ENCODE measurements at places on chromosomes 2 and 18. TPM values are rescaled to one million over a fixed set of nuclear protein-coding genes. Genes with fewer than 3 reads are reported as not detected.

DNA sequence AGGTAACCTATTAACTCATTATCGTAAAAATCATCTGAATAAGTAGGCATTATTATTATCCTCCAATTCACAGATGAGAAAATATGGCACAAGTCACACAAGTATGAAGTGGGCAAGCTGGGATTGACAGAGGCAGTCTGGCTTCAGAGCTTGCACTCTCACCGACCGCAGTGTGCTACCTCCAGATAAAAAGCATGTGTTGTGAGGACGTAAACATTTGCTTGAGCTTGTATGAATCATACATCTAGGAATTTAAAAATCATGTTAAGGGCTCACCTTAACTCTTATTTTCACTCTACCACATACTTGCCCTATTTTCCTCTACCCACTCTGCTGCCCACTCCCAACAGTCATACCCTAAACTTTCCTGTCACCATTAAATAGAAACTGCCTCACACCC is 65.3 kb upstream of the AMMECR1L start:
- DNase-seq, result no peak

GRCh38 chr2:54499661-54500060 is 43.5 kb downstream of the SPTBN1 start:
- DNase-seq, result peak; percentile 50

DNA sequence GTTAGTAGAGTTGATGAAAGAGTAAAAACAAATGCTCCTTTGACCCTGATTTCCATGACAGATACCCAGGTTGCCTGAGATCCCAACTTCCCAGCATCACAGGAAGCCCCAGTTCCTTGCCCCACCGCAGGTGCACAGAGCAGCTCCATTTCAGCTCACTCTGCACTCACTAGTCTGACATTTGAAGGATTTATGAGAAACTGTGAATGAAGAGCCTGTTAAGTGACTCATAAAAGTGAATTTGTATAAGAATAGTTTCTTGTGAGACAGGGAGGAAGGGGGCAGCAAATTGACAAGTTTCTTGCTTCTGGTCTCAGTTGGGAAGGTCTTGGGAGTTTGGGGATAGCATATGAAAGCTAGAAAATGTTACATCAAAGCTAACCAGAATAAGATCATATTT is 248.7 kb upstream of the ATP5MC3 start:
- DNase-seq, result no peak

TGOLN2 gene
- 125 TPM for polyA plus RNA-seq

GRCh38 chr2:44181648-44182047 is 13.0 kb downstream of the PPM1B start:
- DNase-seq, result no peak

HSBP1L1 gene
- polyA plus RNA-seq, result 15.9 TPM

DNA sequence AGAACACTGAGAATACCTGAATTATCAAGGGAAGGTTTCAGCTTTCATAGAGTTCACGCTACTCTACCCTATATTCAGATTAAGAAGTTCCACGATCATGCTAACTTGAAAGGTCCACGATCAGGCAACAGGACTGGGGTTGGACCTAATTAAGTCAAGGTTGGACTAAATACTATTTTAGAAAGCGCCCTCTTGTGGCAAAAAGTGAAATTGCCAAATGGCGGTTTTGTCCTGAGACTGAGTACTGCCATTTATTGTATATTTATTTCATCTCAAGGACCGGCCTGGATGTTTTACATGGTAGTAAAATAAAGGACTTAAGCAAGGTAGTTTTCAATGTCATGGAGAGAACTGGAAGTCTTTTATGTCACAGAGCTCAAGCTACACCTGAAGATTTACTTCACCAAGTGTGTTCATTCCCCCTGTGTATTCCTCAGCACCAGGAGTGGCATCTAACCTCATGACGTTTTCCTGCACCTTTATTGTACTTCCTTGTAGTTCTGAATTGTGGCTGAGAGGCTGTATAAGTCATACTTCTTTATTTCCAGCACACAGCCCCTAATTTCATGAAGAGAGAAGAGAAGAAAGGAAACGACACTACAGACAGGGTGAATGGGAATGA is 56.8 kb downstream of the SRD5A2 start:
- no peak for DNase-seq

DNA sequence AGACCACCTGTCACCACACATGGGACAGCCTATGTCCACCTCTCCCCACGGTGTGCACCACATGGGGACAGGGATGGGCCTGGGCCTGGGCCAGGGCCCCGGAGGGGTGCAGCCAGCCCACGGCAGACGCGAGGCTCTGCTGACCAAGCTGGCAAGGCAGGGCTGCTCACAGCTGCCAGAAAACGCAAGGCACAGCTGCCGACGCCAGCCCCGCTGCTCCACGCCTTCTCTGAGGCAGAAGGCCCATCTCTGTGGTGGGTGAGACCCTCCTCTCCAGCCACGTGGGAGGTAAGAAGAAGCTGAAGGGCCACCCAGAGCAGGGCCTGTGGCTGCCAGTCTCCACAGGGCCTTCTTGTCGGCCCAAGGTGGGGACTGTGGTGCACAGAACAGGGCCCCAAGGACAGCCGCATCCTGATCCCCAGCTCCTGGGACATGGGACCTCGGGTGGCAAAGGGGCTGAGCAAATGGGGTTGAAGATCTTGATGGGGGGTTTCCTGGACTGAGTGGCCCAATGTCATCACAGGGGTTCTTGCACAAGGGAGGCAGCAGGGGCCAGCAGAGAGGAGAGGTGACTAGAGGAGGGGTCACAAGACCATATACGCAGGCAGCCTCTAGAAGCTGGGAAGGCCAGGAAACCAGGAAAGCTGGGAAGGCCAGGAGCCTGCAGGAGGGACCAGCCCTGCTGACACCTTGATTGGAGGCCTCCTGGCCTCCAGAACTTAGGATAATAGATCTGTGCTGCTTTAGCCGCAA is 72.3 kb downstream of the NDUFA10 start:
- DNase-seq, result no peak

DNA sequence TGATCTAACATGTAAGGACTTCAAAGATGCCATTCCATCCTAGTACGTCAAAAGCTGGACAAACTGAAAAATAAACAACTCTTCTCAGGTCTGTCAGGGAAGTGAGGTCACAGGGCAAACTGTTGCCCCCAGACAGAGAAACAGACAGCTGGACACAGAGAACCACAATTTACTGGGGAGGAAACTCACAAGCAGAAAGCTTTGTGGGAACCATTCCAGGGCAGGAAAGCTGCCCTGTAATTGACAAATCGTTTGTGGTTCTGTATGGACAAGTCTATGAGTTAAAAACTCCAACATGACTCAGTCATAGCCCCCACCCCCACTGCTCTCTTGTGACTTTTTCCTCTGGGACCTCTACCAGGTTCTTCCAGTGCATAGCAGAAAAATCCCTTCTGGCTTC is 28.4 kb downstream of the MCEE start:
- no peak for DNase-seq

DNA sequence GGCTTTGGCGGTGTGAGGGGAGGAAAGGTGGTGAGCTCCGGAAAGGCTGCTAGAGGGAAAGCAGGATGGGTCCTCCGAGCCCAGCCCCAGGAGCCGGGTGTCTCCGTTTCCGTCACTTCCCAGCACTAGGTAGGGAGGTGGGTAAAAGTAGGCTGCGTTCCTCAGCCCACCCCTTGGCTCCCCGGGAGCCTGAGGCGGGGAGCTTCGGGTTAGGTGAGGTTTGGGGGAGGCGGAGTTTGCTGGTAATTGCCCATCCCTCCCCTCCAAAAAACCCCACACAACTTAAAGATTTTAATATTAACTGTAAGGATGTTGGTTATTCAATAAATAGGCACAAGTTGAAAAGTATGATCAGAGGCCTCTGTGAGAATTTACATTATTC is 552 bp upstream of the ATF2 start:
- DNase-seq, result peak; percentile 26

DNA sequence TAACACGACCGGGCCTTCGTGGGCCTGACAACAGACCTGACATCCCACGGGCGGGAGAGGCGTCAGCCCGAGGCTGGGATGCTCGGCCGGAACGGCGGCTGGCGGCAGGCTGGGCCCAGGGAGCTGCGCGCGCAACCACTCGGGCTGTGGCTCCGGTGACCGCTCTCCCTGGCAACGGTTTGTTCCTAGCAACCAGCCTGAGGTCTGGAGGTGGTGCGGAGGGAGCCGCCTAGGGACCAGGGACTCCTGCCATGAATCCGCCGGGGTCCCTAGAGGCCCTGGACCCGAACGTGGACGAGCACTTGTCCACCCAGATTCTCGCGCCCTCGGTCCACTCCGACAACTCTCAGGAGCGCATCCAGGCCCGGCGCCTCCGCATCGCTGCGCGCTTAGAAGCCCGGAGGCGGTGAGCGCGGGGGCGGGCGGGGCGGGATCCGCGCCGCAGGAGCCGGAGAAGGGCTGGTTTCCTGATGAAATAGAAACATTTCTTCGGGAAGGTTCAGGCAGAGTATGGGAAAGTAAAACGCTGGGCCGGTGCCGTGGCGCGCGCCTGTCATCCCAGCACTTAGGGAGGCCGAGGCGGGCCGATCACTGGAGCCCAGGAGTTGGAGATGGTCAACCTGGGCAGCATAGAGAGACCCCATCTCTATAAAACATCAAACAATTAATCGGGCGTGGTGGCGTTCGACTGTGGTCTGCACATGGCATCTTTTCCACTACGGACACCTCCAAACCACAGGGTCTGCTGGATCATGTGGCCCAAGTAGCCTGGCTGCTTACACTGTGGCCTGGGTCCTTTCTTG is at the start of gene DRC1:
DRC1 (plus strand) TSS at position 182 of the 803 bp plus-strand sequence; CDS start at position 252, 70 bp downstream.
- DNase-seq, result peak; percentile 67

DNA sequence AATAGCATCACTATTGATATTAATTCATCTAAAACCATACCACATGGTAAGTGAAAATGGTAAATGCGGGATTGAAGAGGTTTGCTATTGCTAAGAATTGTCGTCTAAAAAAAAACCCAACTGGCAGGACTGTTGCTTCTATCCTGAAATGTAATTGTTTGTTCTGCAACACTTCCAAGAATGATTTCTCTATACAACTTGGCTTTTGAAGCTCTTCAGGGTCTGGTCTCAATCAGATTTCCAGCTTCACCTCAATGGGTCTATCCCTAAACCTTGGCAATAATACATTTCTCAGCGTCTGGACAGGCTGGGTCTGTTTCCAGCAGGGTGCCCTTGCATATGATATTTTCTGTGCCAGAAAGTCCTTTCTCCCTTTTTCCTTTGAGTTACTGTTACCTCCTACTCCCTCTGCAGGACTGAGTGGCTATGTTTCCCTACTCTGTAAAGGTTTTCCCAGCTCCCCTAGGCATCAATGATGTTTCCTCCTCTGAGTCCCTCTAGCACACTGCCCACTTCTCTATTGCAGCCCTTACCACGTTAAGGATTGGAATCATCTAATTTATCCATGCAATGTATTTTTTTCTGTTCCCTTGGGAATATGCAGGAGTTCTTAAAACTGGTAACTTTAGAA is 118.2 kb upstream of the REV1 start:
- DNase-seq, result no peak

DNA sequence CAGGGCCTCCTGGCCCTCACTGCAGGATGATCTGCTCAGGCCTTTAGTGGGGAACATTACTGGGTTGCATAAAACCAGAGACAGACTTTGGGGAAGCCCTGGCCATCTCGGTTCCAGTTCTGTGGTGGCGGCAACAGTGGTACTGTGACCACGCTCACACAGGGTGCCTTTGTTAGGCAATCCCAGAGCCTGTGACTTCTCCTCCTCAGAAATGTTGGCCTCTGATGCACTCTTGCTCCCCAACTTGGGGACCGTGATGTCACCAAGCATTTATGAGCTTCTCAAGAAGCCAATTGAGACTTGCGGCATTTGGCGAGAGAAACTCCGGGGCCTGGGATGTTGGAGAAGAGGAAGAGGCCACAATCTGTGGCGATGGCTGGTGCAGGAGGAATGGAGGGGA is 80.9 kb upstream of the PKDCC start:
- no peak for DNase-seq

SOX11 gene
- 17.2 TPM for polyA plus RNA-seq

GRCh38 chr2:66573821-66574233 is 138.9 kb downstream of the MEIS1 start:
- no peak for DNase-seq

DNA sequence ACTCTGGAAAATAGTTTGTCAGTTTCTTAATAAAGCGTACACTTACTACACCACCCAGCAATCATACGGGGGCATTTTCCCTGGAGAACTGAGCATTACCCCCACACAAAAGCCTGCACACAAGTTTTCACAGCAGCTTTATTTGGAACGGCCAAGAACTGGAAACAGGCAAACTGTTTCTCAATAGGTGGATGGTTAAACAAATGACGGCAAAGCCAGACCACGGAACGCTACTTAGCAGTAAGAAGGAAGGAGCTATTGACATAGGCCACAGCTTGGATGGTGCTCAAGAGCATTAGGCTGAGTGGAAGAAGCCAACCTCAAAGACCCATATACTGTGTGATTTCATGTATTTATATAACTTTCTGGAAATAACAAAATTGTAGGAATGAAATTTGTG is 9.0 kb downstream of the MALL start:
- DNase-seq, result no peak

DNA sequence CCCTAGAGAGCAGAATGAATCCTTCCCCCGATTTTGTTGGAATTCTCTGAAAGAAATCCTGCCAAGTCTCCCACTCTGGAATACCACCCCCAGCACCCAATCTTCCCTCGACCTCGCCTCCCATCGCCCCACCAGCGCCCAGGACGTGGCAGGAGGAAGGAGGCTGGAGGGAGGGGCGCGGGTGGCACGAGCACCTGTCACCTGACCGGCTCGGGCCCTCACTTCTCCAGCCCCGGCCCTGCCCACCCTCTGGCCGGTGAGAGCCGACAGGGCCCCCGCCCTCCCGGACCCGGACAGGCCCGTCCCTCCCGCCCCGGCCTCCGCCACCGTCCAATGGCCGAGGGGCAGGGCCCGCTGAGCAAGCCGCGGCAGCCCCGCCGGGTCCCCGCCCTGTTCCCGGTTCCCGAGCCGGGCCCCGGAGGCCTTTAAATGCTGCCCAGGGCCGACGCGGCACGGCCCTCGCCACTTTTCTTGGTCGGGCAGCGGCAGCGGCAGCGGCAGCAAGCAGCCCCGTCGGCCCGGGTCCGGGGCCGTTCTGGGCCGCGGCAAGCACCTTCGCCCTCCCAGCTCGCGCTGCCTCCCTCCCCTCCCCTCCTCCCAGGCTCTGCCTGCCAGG is at the start of gene LGALSL:
LGALSL (plus strand) TSS at position 393 of the 616 bp plus-strand sequence. CDS start 384 bp downstream, outside the sequence.
- peak; percentile 62 for DNase-seq

DNA sequence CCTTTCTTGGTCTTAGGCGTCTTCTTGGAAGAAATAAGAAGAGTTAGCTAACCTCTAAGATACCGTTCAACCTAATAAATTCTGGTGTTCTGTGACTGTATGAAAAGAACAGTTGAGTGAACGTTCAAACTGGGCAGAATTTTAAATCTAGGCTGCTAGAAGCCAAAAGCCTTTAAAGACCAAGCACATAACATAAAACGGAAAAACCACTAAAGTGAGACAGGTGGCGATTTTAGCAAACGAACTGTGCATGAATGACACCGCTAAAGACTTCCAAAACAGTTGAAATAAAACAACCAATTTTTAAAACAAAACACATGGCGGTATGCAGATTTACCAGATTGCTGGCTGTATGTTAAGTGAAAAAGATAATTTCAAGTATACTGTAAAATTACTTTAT is 73.1 kb downstream of the GALNT13 start:
- no peak for DNase-seq

DNA sequence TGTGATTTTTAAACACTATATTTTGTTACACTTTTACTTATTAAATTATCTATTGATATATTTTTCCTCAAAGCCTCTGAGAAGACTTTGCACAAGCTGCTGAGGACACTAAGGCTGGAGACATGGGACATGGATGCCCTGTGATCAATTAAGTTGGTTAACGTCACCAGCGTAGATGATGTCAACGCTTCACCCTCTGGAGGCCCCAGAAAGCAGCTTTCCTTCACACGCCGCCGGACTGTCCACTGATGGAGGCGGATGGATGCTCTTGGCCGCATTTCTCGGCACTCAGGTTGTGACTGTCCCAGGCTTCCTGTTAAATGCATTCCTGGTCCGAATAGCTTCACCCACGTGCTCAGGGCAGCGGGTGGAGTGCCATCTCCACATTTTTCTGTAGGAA is 247.5 kb downstream of the VAPA start:
- DNase-seq, result no peak

Measured in right renal cortex interstitium (tissue), 3 donors.